ENCODE measurements at places on chromosomes 12 and 14. TPM values are rescaled to one million over a fixed set of nuclear protein-coding genes. Genes with fewer than 3 reads are reported as not detected.

The FOXN4 gene
- total RNA-seq, result not detected

The MYF6 gene
- total RNA-seq, result not detected

The REM2 gene
- total RNA-seq, result 0.04 TPM

The IFI27 gene
- total RNA-seq, result 0.95 TPM

The SELPLG gene
- 0.08 TPM for total RNA-seq

The IL22 gene
- not detected for total RNA-seq

The CACNA1C gene
- total RNA-seq, result not detected

The KRT72 gene
- total RNA-seq, result not detected

The RFLNA gene
- 26.7 TPM for total RNA-seq

The RTN1 gene
- not detected for total RNA-seq

The SLC10A1 gene
- total RNA-seq, result not detected

The MAP1LC3B2 gene
- 0.70 TPM for total RNA-seq

The TTC7B gene
- 27.7 TPM for total RNA-seq

The TBC1D30 gene
- 0.39 TPM for total RNA-seq

The TCL1A gene
- total RNA-seq, result not detected

The KRT3 gene
- not detected for total RNA-seq

The RNF212B gene
- total RNA-seq, result not detected

The ALDH2 gene
- 24.1 TPM for total RNA-seq

The CIDEB gene
- total RNA-seq, result 4.1 TPM

The DNAI7 gene
- total RNA-seq, result 0.08 TPM

The ADCY6 gene
- total RNA-seq, result 5.7 TPM

The RERG gene
- not detected for total RNA-seq

The AQP2 gene
- not detected for total RNA-seq

The IFNG-AS1 gene
- not detected for total RNA-seq

The UBE3B gene
- 51.9 TPM for total RNA-seq

The GCH1 gene
- total RNA-seq, result 13.0 TPM

The C12orf54 gene
- 2.5 TPM for total RNA-seq

The GNG2 gene
- 0.55 TPM for total RNA-seq

Measured in hair follicular keratinocyte (primary cell).